ENCODE measurements at places on chromosomes 16 and 17.

- no peak for DNase-seq
Measured at GRCh38 chr16:6560306-6561100, 772.1 kb upstream of the RBFOX1 start.

DNA sequence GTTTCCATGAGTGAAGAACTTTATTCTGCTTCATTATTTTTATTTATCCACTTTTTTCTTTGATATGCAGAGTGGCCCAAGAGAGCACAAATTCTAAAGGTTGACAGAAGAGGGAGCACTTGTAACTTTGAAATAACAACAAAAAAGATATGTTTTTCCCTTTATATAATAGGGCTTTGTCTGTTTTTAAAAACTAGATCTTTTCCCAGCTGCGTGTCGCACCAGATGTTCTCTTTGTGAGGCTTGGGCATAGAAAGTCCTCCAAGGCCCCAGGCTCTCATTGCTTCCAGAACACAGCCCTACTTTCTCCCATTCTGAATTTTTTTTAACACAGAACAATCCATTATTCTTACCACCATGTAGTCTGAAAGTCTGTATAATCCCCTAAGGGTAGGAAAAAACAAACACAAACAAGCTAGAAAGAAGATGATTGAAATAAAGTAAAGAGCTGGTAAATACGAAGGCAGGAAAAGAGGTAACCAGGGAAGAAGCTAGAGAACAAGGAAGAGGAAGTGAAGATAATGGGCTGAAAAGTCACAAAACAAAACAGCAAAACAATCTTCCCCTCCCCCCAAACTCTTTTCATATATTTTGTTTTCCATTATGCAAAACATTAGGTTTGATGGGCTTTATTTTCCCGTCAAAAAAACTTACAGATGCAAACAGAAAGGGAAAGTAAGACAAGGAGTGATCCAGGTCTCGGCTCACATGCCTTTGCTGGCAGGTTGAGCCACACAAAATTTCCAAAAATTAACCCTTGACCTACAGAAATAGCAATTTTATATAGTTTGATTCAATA lies 160.4 kb downstream of the ABCA8 start:
- DNase-seq, result no peak

GRCh38 chr17:5800646-5801045 lies 216.3 kb upstream of the NLRP1 start:
- DNase-seq, result no peak

DNA sequence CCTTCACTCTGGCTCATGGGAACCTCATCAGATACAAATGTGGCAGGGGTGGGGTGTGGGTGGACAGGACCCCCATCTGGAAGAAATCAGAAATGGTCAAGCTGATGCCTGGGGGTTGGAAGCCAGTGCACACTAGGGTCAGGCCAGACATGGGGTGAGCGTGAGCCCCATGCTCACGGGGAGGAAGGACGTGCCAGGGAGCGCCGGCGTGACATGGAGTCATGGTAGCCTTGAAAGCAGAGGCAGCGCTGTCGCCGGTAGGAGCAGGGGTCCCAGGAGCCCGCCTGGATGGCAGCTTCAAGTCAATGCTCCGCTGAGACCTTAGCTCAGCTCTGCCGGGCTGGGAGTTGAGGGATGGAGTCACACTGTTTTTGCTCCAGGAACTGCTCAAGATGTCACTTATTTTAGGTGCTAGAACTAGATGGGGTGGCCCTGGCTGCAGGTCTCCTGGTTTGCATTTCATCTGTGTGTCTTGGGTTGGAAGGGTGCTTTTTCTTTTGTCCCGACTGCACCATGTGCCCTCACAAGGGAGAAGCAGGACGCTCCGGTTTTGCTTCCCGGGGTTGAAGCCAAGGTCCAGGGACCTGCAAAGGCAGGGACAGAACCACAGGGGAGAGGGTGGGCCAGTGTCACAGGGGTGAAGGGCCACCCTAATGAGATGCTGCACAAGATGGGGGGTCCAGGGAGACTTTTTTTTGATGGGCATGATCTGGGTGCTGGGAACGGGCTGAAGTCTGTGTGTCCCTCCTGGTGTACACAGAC lies 51.4 kb downstream of the USP22 start:
- DNase-seq, result no peak

- DNase-seq, result no peak
Measured at GRCh38 chr16:10078541-10078949, 103.7 kb downstream of the GRIN2A start.

- no peak for DNase-seq
Measured at GRCh38 chr17:48335858-48336500, 94.0 kb downstream of the SKAP1 start.

- no peak for DNase-seq
Measured at GRCh38 chr16:80716564-80717139, 87.7 kb downstream of the CDYL2 start.

Measured in activated effector memory CD4-positive, alpha-beta T cell treated with Interleukin-2 at 50 U/mL for 16 hours (primary cell).